Activated CD4-positive, CD25-positive, alpha-beta regulatory T cell treated with anti-CD3 and anti-CD28 coated beads, Interleukin-2, amount 50 U/mL, for 16 hours (primary cell): ENCODE measurements at places on chromosomes 5 and 9.

DNA sequence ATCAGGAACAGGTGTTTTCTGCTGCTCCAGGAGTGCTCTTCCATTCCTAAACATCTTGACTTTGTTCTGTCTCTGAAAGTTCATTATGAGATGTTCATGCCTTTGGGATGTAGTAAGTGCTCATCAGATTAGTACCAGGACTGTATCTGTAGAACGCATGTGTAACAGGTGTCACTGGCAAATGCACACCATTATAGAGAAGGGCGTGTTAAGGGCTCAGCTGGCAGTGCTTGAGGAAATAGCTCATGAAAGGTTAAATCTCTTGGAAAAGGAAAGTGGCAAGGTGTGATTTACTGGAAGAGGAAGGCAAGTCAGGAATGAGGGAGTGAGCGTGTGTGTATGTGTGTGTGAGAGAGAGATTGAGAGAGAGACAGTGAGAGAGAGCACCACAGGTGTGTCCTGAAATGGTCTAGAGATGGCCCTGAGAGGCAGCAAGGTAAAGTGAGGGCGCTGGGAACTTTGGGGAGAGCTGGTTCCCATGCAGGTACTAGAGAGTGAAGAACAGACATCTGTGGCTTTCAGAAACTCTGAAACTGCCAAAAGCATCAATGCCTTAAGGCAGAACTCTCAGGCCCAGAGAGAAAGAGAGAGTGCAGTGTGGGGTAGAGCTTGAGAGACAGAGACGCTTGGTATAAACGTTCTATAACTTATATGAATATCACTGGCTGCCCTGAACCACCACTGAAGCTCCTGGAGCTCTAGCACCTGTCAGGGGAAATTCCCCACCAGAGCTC is 13.7 kb upstream of the CXCL14 start:
- DNase-seq: no peak

DNA sequence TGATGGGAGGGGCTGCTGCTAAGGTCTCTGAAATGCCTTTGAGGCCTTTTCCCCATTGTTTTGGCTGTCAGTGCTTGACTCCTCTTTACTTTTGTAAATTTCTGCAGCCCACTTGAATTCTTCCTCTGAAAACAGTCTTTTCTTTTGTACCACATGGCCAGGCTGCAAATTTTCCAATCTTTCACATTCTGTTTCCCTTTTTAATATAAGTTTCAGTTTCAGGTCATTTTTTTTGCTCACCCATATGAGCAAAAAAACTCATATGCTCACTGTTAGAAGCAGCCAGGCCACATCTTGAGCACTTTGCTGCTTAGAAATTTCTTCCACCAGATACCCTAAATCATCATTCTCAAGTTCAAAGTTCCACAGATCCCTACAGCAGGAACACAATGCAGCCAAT is 234.6 kb upstream of the ADRA1B start:
- no peak for DNase-seq

DNA sequence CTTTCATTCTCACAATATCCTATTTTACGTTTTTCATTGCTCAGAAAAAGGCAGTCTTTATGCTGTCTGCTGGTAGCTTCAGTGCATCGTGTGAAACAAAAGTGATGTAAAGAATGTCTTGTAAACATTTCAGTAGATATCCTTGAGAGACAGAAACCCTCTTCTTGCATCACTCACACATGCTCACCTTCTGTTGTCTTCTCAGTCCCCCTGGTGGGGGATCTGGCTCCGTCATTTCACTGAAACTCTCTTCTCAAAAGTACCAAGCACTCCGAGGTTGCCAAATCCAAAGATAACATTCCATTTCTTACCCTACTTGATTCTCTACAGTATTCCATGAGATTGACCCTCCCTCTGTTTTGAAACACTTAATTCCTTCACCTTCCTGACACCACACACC is 46.1 kb upstream of the PCA3 start:
- DNase-seq: no peak

GRCh38 chr5:106374956-106375355 is 1295.8 kb downstream of the EFNA5 start:
- DNase-seq: no peak

DNA sequence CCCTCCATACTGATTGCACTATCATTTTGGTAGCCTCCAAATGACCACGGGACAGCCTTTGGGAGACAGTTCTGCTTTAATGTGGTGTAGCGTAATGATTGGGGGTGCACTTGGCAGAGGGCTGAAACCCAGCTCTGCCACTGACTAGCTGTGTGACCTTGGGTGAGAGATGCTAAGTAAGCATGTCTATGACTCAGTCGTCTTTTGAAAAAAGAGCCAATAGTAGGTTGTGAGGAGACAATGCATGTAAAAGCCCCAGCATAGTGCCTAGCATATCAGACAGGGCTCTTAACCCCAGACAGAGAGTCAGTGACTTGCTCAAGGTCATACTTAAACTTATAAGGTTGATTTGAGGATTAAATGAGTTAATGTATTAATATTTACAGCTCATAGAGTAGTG is 18.0 kb upstream of the CXCL14 start:
- DNase-seq: no peak

GRCh38 chr9:5195463-5195862 is 10.0 kb upstream of the INSL6 start:
- DNase-seq: no peak

DNA sequence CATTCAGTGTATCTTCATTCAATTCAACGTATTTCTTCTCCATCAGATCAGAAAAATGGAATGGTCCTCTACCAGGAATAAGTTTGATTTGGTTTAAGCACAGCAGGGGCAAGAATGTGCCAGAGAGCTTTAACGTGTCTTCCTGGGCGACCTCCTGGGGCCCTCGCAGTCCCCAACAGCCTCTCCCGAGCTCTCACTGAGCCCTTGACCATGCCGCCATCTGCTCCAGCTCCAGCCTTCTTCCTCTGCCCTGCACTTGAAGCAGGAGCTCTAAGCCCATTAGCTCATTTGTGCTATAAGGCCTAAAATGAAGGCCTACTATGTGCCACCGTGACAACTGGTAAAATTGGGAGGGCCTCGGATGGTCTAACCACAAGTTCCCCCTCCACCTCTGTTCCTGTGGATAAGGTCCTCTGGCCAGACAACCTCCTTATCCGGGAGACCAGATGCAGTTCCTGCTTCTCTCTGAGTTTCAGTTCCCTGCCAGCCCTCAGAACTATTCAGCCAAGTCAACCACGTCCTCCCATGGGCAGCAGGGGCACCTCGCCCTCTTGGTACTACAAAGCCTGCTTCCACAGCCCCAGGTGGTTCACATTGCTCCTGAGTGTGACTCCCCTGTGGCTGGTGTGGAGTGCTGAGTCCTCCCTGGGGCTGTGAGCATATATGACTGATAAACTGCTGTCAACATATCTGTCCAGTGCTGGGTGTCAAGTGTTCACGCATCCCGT is 35.8 kb downstream of the C5orf15 start:
- DNase-seq: no peak

DNA sequence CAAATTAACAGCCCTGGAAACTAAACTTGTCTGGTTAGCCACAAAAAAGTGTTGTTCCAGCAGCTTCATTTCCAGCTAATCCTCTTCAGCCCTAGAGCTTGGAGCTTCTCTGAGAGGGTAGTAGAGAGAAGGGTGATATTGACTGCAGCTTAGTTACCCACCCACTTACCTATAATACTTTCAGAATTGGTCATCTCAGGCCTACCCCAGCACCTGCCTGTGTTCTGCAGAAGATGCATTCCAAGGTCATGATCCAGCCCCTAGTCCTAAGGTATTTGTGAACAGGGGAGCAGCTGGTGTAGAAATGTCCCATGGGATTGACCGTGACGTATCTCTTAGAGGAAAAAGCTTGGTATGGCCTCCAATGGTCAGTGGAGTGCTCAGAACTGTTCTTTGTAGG is 289.0 kb downstream of the NR3C1 start:
- DNase-seq: no peak

DNA sequence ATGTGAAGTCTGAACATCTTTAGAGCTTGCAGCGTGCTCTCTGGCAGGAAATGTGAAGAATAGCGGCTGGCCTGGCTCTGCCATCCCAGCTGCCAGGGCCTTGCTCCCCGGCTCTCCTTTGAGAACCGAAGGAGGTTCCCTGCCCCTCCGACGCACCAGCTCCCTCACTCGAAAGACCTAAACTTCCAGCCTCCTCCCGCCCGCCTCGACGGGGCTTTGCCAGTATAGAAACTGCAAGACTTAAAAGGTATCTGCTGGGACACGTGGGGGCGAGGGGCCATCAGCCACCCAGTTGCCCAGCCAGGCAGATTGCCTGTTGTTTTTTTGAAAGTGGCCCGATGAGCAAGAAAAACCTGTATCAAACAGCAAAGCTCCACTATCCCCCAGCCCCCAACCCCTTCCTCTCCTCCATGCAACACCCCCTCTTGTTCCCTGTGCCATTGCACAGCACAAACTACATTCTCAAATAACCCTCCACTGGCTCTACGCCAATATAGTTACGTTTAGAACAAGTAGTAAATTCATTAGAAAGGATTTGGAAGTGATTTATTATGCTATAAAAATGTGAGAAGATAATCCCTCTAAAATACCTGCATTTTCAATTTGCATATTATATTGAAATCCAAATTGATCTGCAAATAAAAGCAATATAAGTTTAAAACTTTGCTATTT is 331.9 kb downstream of the MED10 start:
- DNase-seq: no peak

DNA sequence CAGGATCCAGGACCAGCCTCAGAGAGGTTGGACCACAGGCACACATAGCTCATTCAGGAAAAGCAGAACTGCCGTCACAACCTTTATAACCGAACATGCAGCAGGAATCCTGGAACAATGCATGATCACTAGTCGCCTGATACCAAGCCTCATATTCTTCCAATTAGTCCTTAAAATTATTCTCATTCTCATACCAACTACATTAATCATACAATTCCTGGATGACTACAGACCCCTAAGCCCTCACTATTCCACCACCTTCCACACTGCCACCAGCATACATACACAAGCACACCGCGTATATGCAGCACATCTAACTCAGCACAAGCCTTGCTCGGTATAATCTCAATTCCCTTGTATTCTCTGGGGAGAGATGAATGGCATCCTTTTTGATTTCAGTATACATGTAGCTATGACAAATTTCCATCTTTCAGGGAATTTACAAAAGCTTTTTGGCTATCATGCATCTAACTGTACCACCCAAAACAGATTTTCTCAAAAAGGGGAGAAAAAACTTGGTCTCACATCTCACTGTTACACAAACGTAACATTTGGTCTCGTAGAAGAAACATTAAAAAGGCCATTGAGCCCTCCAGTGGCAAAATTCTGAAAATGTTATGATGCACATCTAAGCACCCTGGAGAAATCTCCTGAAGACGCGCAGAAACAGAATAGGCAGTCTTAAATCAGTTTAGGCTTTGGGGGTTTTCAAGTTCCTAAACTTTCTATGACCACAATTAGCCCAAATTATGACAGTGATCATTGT is 46.2 kb downstream of the MCTP1 start:
- DNase-seq: no peak

GRCh38 chr9:124353811-124354274 is 61.4 kb downstream of the PSMB7 start:
- DNase-seq: no peak
